Psoas muscle (tissue), 8 donors: ENCODE measurements at places on chromosomes 2 and 18.

DNA sequence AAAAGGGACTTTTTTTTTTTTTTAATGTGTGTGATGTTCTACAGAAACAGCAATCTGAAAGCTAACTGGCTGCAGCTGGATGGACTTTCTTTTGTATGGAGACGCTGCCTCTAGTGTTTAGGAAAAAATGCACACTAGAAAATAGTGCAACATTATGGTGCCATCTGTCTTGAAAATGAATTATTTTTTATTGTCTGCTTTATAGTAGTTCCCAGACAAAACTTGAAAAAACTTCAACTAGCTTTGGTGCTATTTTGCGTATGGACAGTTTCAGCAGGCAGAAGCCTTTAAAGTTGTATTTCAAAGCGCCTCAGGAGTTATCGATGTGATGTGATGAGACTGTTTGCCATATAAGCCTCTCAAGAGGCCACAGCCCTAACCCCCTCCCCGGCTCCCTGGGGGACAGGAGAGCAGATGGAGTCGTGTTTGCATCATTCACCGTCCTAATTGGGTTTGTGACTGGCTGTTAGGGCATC lies 86.9 kb downstream of the LTBP1 start:
- DNase-seq = no peak

DNA sequence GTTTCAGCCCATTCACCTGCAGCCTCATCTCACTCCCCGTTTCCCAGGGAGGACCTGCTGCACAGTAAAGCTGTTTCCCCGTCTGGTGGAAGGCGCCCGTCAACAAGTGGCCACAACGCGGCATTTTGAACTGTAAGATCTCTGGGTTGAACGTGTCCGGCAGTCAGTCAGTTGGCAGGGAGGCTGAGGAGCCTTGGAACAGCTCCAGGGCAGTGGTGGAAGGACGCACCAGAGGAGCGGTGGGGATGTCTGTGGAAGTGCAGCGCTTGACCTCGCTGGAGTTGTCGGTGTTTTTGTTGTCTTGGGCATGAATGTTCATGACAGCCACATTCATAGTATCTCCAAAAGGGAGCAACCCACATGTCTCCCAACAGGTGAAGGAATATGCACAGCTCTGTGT lies 31.4 kb upstream of the MBP start:
- DNase-seq = no peak

- DNase-seq = no peak
Measured at GRCh38 chr18:69998523-69998987, 50.9 kb upstream of the CD226 start.

DNA sequence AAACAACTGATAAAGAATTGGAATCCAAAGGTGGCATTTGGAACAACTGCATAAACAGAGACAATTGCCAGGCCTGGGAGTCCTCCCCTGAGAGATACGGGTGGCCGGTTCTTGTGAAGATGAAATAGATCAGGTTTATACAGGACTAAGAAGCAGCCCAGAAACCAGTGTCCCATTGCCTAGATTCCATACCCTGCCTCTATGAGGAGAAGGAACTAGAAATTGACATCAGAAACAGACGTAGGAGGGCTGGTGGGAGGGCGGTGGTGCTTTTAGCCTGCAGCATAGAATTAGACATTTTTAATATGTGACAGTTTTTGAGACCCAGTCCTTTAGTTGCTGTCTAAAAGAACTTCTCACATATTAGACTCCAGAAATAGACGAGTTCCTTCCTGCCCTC lies 11.8 kb upstream of the SH3BP4 start:
- DNase-seq = no peak

DNA sequence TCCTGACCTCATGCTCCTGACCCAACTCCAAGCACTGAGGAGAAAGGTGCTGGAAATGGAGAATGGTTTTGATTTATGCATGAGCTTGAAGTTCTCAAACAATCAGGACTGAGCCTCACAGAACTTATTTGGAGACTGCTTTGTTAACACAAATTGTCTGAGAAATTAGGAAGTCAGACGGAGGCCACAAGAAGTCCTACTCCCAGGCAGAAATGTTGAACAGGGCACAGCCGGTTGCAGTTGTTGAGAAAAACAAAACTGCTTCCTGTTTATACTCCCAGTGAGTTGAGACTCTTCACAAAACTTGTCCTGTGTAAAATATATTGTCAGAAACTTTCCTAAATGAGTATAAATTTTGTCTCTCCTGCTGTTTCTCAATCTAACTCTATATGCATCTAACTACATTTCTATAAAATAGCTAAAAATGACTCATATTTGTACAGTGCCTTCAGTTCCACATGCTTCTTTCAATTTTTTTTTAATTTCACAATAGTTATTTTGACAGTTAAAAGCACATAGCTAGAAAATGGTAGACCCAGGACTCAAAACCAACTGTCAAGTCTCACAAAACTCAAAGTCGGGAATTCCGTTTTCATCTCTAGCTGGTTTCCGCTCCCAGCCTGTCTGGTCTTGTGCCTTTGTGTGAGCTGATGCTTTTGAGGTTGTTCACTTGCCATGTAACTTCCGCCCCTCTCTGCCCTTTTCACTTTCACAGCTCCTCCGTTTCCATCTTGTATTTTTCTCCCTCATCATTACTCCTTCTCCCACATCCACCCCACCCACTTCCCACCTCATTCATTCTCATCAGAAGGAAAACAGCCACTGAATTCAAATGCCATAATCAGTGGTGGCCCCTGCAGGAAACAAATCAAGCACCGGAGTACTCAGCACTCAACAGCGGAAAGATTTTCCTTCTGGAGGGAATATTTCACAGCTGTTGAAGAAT lies 215.0 kb downstream of the SUCLG1 start:
- DNase-seq = no peak
